ENCODE measurements at places on chromosomes 4 and X.
A peak's percentile ranks its signal among the peaks of the same experiment; 100 is the strongest.

GRCh38 chr4:123418351-123418931 is 21.8 kb downstream of the SPRY1 start:
- no peak overlapping the region for H3K4me3 ChIP-seq
- no peaks in the 10 kb centered on the region for H3K36me3 ChIP-seq
- DNase-seq, result no peak
- H3K4me1 ChIP-seq, result peaks cover 32% of the 10 kb centered on the region
- peak overlapping the region; percentile 11 for H3K27ac ChIP-seq

- H3K36me3 ChIP-seq, result no peaks in the 10 kb centered on the region
- no peak overlapping the region for H3K4me3 ChIP-seq
- no peak overlapping the region for H3K27ac ChIP-seq
- DNase-seq, result no peak
- no peaks in the 10 kb centered on the region for H3K4me1 ChIP-seq
Measured at GRCh38 chrX:42627891-42628290, 150.1 kb downstream of the PPP1R2C start.

DNA sequence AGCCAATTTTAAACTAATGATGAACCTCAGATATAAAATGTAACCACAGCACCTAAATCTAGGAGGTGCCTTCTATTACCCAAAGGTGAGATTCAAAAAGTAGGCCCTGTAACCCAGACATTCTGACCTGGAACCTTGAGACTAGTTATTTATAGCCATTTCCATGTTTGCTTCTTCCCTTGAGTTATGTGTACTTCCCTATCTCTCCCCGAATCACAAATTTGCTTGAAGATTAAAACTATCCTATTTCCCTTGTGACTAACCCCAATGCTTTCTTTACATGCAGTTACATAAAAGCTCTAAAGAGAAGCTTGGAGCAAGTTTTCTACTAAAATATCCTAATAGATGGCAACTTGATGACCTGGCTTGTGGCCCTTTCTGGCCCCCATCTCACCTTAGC is 32.6 kb upstream of the S100G start:
- H3K36me3 ChIP-seq, result no peaks in the 10 kb centered on the region
- H3K27me3 ChIP-seq, result no peaks in the 10 kb centered on the region
- H3K27ac ChIP-seq, result no peak overlapping the region
- DNase-seq, result no peak

DNA sequence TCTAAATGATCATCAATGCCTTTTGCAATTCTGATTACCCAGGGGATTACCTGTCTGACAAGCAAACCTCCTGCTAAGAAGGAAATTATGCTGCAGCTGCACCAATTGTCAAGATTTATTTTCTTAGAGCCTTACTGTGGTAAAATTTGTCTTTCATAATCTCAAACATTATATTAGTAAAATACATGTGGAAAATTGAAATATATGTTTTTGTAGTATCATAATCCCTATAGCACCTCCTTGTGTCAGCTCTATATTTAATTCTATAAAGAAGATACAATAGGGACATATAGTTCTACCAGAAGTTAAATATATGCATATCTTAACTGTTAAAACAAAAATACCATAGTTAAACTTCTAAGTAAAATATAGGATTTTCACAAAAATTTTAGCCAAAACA is 655.6 kb upstream of the PCDH10 start:
- no peak overlapping the region for H3K27ac ChIP-seq
- H3K4me1 ChIP-seq, result no peaks in the 10 kb centered on the region
- no peaks in the 10 kb centered on the region for H3K36me3 ChIP-seq
- H3K27me3 ChIP-seq, result no peaks in the 10 kb centered on the region
- DNase-seq, result no peak

- H3K27ac ChIP-seq, result no peak overlapping the region
- H3K4me1 ChIP-seq, result no peaks in the 10 kb centered on the region
- H3K27me3 ChIP-seq, result no peaks in the 10 kb centered on the region
- peaks cover 6% of the 10 kb centered on the region for H3K36me3 ChIP-seq
- no peak overlapping the region for H3K4me3 ChIP-seq
Measured at GRCh38 chrX:130158311-130158710, 7.3 kb downstream of the AIFM1 start.

GRCh38 chr4:65865489-65865888 is 195.2 kb upstream of the EPHA5 start:
- no peak overlapping the region for H3K27ac ChIP-seq
- no peak for DNase-seq
- H3K4me1 ChIP-seq, result no peaks in the 10 kb centered on the region
- H3K4me3 ChIP-seq, result no peak overlapping the region

DNA sequence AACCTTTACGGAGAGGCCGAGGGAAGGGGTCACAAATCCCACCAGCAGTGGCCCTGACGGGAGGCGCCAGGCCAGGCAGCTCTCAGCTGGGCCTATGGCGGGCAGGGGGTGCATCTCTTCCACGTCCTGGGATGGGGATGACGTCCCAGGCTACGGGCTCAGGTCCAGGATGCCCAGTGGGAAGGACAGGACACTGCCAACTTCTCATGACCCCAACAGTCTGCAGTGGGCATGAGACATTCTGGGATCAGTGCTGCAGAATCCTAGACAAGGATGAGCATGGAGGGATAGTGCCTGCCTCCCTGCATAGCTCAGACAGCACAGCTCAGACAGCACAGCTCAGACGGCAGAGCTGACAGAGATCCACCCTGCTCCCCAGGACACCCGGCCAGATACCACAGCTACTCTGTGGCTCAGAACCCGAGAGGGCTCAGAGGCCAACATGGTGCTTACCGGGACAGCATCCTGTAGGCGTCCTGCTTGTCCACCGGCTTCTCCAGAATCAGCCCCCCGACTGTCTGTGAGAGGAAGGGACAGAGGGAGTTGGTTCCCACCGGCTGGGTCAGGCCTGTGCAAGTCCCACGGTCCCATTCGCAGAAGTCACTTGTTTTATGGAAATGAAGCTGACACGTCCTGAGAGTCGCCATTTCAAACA is 17.3 kb downstream of the ASMTL start:
- no peak overlapping the region for H3K27ac ChIP-seq
- no peak for DNase-seq
- no peaks in the 10 kb centered on the region for H3K4me1 ChIP-seq
- peaks cover 33% of the 10 kb centered on the region for H3K36me3 ChIP-seq

- no peak overlapping the region for H3K27ac ChIP-seq
- peaks cover 13% of the 10 kb centered on the region for H3K4me1 ChIP-seq
- no peaks in the 10 kb centered on the region for H3K27me3 ChIP-seq
- DNase-seq, result peak; percentile 66
- peaks cover 9% of the 10 kb centered on the region for H3K36me3 ChIP-seq
- no peak overlapping the region for H3K4me3 ChIP-seq
Measured at GRCh38 chrX:20252381-20253231, 14.1 kb downstream of the RPS6KA3 start.

DNA sequence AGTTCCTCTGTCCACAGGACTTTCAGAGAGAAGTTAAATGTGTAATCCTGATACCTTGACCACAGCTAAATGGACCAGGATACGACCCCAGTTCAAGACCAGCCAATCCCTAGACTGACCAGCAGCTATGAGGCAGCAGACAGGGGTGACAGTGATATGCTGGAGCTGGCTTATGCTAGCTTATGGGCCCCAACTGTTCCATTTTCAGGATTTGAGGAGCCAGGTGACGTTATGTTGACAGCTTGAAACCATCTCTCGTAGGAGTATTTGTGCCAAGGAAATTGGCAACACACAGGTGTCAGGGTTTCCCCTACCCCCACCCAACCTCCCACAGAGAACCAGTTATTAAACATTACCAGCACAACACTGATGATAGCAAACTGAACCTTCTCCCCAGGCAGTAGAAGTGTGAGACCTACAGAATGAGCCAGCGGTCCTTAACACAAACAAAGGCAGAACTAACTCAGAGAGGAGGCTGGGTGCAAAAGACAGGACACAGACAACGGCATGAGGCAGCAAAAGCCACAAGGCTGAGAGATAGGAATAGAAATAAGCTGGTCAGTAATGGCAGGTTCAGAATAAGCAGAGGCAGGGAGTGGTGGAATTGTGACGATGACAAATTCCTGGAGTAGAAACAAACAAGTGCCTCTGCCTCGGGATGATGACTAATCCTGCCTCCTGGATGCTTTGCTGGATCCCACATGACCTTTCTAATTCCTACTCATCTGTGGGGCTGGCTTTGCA is 85.6 kb upstream of the CPEB2 start:
- H3K27ac ChIP-seq, result no peak overlapping the region
- H3K36me3 ChIP-seq, result no peaks in the 10 kb centered on the region
- no peaks in the 10 kb centered on the region for H3K4me1 ChIP-seq

DNA sequence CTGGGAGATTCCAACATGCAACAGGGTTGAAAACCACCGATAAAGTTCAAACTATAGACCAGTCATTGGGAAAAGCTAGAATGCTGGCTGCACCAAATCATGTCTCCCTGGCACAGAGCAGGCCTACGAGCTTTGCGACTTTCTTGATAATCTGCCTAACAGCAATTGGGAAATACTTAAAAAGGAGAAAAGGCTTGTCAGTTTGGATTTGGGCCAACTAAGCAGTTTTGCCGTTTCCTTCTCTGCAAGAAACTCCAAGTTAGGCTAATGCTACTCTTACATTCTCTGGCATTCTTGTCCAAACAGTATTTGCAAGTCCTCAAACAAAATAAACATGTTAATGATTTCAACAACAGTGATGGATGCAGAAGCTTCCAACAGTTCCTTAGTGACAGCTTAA is 87.9 kb downstream of the PDK3 start:
- no peaks in the 10 kb centered on the region for H3K27me3 ChIP-seq
- no peaks in the 10 kb centered on the region for H3K4me1 ChIP-seq
- no peak overlapping the region for H3K27ac ChIP-seq
- no peak overlapping the region for H3K4me3 ChIP-seq
